ENCODE measurements at places on chromosomes 6 and 20. TPM values are rescaled to one million over a fixed set of nuclear protein-coding genes. Genes with fewer than 3 reads are reported as not detected.

Gene EYA4
- not detected for total RNA-seq

Gene WFDC12
- not detected for total RNA-seq

Gene POM121L2
- total RNA-seq = not detected

Gene PHACTR1
- 0.79 TPM for total RNA-seq

Gene NHLRC1
- 0.64 TPM for total RNA-seq

Gene DEFB124
- total RNA-seq = not detected

Gene NCOA5
- total RNA-seq = 27.8 TPM

- H3K4me3 ChIP-seq = no peak overlapping the region
- H3K27ac ChIP-seq = no peak overlapping the region
- no peaks in the 10 kb centered on the region for H3K36me3 ChIP-seq
- H3K27me3 ChIP-seq = peaks cover 2% of the 10 kb centered on the region
Observed at GRCh38 chr6:134590449-134590848, 272.5 kb upstream of the SGK1 start.

DNA sequence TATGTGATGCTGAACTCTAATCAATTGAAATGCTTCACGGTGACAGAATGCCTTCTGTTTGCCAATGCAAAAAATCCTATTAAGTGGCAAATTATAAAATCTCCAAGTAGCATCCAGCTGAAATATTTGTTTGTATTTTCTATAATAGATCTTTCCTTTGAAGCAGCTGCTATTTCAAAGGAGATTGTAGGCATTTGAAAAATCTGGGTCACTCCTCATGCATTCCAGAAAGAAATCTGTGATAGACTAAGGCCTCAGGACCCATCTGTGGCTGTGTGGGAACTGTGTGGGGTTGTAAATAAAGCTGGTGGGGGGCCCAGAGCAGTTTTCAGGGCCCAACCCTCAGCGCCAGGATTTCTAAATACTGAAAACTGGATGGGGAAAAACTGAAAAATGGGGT is 216.9 kb upstream of the ARG1 start:
- H3K4me3 ChIP-seq = no peak overlapping the region
- no peak overlapping the region for H3K27ac ChIP-seq
- no peak for DNase-seq
- peaks cover 2% of the 10 kb centered on the region for H3K4me1 ChIP-seq
- H3K36me3 ChIP-seq = peaks cover 15% of the 10 kb centered on the region

DNA sequence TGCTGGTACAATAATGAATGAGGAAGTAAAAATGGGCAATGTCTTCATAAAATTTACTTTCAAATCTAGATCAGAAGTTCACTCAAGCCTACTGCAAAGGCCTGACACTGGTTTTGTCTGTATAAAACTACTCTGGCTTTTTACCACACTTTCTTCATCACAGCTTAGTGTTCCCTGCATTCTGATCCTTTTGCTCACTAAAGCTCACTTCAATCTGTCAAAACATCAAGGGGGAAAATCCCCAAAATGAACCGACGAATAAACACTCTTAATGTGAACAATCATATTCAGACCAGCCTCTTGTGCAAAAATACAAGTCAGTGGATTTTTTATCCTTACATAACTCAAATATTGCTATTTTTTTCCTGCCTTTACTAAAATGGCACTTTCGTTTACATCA is 98.5 kb downstream of the PRDM1 start:
- H3K27ac ChIP-seq = peak overlapping the region; percentile 54
- H3K36me3 ChIP-seq = peaks cover 17% of the 10 kb centered on the region
- no peak overlapping the region for H3K4me3 ChIP-seq
- H3K4me1 ChIP-seq = peaks cover 48% of the 10 kb centered on the region
- DNase-seq = no peak

DNA sequence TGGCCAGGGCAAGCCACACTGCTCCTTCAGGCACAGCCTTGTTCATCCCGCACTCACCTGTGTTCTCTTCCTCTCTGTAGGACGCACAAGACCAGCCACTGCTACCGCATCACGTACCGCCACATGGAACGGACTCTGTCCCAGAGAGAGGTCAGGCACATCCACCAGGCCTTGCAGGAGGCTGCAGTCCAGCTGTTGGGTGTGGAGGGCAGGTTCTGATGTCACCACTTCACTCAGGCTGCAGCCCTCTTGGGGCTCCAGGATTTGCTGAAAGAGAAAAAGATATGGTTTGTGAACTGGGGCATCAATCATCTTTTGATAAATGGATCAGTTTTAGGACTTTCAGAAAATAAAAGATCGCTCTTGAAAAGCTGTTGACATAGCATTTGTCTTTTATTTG is 235.5 kb downstream of the NRN1 start:
- peaks cover 12% of the 10 kb centered on the region for H3K36me3 ChIP-seq
- no peak overlapping the region for H3K27ac ChIP-seq
- peaks cover 1% of the 10 kb centered on the region for H3K4me1 ChIP-seq
- DNase-seq = no peak
- H3K27me3 ChIP-seq = no peaks in the 10 kb centered on the region

DNA sequence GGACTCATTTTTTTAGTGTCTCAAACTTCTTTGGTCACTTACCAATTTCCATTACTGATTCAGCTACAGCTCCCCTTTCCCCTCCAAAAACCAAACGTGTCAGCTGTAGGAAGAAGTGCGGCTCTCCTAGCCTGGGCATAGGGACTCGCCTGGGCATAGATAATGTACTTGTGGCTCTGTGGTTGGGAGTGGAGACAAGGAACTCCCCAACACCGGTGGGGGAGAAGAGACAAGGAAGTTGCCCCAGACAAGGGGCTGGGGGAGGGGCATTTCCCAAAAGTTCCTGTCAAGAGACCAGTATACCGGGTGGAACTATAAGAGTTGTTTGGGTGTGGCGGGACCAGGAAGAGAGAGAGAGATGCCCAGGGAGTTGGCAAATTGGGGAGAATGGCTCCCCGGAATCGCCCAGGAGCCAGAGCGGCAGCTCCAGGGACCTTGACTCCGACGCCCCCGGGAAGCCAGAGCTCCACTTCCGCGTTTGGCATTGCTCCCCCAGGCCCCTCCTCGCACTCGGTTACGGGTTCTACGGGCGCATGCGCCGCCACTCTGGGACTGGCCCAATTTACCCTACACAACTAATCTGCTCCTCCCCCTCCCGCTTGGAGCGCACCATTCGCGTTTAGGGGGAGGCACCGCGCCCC is 871 bp upstream of the ZFAND3 start:
- H3K36me3 ChIP-seq = no peaks in the 10 kb centered on the region
- peaks cover 2% of the 10 kb centered on the region for H3K27me3 ChIP-seq
- peaks cover 37% of the 10 kb centered on the region for H3K4me1 ChIP-seq
- peak; percentile 91 for DNase-seq

- H3K36me3 ChIP-seq = no peaks in the 10 kb centered on the region
- no peaks in the 10 kb centered on the region for H3K4me1 ChIP-seq
- no peak overlapping the region for H3K27ac ChIP-seq
- H3K27me3 ChIP-seq = peaks cover 7% of the 10 kb centered on the region
- no peak overlapping the region for H3K4me3 ChIP-seq
Observed at GRCh38 chr20:23492292-23492691, 1.4 kb downstream of the CST8 start.

DNA sequence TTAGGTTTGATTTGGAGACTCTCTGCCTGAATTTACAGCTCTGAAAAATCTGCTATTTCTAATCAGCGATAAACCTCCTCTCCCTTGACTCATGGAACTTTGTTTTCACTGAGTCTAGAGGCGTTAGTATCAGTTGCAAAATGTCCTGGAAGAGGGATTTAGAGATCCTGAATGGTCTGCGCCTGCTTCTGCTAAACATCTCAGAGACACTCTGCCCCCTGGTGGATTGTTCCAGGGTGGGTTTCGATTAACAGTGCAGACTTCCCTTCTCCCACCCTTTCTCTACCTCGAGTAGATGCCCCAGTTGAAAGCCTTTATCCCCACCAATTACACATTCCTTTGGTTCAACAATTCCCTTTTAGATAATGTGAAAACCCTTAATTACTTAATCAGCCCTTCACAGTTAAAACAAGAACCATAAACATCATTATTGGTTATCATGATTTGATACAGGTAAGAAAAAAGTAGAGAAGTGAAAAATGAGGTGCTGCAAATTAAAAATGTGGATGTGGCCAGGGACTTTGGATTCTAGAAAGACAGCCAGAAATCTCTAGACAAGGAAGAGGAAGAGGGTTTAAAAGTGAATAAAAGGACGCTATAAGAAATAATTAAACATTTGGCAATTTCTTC is 5.5 kb downstream of the HTR1B start:
- no peaks in the 10 kb centered on the region for H3K36me3 ChIP-seq
- DNase-seq = no peak
- H3K4me1 ChIP-seq = no peaks in the 10 kb centered on the region
- H3K27ac ChIP-seq = no peak overlapping the region

DNA sequence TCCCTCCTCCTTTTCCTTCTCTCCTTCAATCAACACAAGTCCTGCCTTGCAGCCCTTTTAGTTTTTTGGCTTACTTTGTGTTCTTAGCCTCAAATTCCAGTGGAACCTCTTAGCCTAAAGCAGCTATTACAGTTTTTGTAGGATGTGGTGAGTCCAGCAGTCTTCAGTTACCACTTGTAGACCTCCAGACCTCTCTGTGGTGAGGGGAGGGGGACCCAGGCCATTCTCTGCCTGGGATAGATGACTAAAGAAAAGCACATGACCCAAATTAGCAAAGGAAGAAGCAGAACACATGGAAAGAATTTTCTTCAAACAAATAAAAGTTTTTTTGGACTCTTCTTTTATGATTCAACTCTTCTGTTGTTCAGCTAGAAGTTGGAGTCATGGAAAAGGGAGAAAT is 246.5 kb downstream of the HAO1 start:
- no peaks in the 10 kb centered on the region for H3K4me1 ChIP-seq
- no peak overlapping the region for H3K4me3 ChIP-seq
- H3K27me3 ChIP-seq = no peaks in the 10 kb centered on the region
- H3K36me3 ChIP-seq = no peaks in the 10 kb centered on the region
- no peak for DNase-seq

- peaks cover 7% of the 10 kb centered on the region for H3K36me3 ChIP-seq
- no peaks in the 10 kb centered on the region for H3K27me3 ChIP-seq
- peak overlapping the region; percentile 71 for H3K4me3 ChIP-seq
- peaks cover 15% of the 10 kb centered on the region for H3K4me1 ChIP-seq
Observed at GRCh38 chr6:20335872-20336271, 65.8 kb upstream of the E2F3 start.

DNA sequence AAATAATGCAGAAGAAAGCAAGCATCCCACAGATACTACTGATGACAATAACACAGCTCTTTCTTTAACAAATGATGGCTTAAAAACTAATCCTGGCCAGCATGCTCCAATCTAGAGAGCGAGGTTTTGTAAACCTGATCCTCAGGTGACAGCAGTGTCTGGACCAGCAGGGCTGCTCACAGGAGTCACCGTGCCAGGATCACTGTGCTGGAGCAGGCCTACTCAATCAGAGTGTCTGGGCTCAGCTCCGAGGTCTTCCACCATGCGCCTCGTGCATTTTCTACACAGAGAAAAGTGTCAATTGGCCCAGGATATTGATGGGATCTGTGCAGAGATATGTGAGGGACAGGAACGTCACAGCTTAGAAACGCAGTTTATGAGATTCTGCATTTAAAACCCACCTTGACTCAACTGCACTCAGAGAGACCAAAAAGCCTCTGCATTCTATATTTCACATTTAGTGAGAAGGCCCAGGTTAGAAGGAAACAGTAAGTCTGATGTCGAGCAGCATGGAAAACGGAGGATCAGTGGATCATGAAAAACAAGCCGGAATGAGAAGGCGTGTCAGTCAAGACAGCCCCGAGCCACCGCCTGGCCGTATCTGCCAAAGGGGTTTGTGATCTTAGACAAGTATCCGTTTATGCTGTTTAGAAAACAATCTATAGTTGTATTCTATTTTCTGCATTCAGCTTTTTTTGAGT is 7.8 kb downstream of the RAMACL start:
- H3K4me1 ChIP-seq = no peaks in the 10 kb centered on the region
- no peaks in the 10 kb centered on the region for H3K36me3 ChIP-seq
- H3K27me3 ChIP-seq = peaks cover 9% of the 10 kb centered on the region
- no peak overlapping the region for H3K4me3 ChIP-seq
- H3K27ac ChIP-seq = no peak overlapping the region

GRCh38 chr20:35661053-35661452 is 3.6 kb downstream of the CPNE1 start:
- no peak for DNase-seq
- peak overlapping the region; percentile 79 for H3K4me3 ChIP-seq
- H3K4me1 ChIP-seq = peaks cover 46% of the 10 kb centered on the region
- H3K27ac ChIP-seq = peak overlapping the region; percentile 84

DNA sequence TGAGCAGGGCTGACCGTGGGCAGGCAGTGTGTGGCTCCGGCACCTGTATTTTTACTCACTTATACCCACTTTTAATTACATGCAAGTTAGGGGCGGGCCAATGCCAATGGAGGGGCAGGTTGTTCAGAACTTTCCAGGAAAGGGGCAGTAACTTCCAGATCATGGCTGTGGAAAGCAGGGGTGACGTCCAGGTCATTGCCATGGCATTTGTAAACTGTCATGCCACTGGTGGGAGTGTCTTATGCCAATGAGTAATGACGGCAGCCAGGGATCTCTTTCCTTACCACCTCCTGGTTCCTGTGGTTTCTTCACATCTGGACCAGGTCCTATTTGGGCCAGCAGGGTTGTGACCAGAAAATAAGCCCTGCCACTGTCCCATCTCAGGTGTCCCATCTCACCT is 258.7 kb downstream of the THBS2 start:
- no peak overlapping the region for H3K27ac ChIP-seq
- H3K4me3 ChIP-seq = no peak overlapping the region
- no peak for DNase-seq
- no peaks in the 10 kb centered on the region for H3K4me1 ChIP-seq

DNA sequence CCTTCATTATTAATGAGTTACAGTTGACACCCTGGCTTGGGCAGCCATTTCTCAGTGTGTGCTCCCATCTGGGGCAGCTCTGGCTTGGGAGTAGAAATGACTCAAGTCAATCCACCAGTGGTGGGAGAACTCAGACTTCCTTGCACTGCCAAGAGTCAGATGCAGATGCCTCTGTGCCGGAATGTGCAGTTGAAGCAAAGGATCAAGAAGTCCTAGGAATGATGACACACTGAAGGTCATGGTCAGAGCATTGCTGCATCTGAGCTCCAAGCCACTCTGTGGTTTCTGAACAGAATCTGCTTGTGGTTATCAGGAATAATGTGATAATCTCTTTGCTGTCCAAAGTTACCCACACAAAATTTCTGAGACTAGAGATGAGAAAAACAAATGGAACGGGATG is 19.5 kb upstream of the PAX1 start:
- H3K36me3 ChIP-seq = no peaks in the 10 kb centered on the region
- H3K4me1 ChIP-seq = no peaks in the 10 kb centered on the region
- no peak overlapping the region for H3K27ac ChIP-seq
- H3K4me3 ChIP-seq = no peak overlapping the region
- peaks cover 6% of the 10 kb centered on the region for H3K27me3 ChIP-seq
- DNase-seq = no peak
